Activated T-helper 9 cell treated with anti-CD3 and anti-CD28 coated beads, Interleukin-2, amount 50 U/mL, for 16 hours (primary cell): ENCODE measurements at places on chromosomes 12 and 14.
A peak's percentile ranks its signal among the peaks of the same experiment; 100 is the strongest.

- no peak for DNase-seq
Observed at GRCh38 chr14:73261075-73261474, 23.8 kb downstream of the PAPLN start.

- peak; percentile 15 for DNase-seq
Observed at GRCh38 chr12:38905480-38906351, at the start of gene CPNE8. Gene CPNE8 (minus strand): TSS chr12:38905591. CDS start chr12:38905534, 57 bp downstream.

DNA sequence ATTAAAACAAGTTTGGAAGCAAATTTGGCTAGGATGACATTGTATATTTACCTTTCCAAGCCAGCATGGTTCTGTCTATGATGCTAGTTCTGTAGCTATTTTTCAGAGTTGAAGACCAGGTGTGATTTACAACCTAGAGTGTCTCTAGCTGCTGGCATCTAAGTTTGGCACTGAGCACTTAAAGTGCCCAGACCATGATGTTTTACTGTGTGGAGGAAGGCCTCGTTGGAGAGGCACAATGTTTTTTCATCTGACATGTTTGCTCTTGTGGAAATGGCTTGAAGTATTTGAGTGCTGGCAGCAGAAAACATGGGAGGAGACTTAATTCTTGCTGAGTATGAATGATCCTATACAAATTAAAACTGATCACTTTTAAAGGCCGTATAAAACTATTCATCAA lies 13.0 kb upstream of the C12orf71 start:
- no peak for DNase-seq

GRCh38 chr14:77561881-77562280 lies 54.6 kb downstream of the SPTLC2 start:
- DNase-seq: no peak

- peak; percentile 48 for DNase-seq
Observed at GRCh38 chr12:12334367-12335040, 15.5 kb downstream of the MANSC1 start.

DNA sequence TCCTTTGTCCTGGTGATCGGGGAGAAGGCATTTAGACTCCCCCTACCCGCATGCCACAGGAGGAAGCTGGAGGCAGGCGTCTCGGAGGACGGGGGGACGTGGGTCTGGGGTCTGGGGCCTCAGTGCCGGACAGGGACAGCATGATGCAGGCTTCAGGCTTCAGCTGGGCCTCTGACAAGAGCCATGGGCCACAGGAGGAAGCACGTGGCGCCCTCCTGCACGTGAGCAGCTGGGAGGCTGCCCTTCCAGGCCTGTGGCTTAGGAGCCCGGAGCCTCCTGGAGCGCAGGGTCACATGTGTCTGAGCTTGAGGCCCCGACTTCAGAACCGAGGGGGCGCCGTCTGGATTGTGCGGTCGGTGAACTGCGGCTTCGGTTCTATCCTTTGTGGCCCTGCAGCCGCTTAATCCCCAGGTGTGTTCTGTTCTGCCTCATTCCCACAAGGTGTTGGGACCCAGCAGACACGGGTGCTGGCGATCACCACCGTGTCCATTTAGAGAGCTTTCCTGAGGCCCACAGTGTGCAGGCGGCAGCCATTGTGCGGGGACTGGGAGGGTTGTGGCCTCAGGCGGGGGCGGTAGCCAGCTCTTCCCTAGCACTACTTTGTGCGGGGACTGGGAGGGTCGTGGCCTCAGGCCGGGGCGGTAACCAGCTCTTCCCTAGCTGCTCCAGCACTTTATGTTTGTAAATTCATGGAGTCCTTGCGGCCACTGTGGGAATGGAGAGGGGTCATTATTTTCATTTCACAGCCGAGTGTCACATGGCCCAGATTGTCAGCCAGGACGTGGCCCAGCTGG lies 150.2 kb downstream of the ADGRD1 start:
- DNase-seq: no peak

GRCh38 chr12:132710043-132710404 lies 618 bp upstream of the PGAM5 start:
- DNase-seq: no peak

GRCh38 chr12:13924286-13924685 lies 57.1 kb downstream of the GRIN2B start:
- no peak for DNase-seq

DNA sequence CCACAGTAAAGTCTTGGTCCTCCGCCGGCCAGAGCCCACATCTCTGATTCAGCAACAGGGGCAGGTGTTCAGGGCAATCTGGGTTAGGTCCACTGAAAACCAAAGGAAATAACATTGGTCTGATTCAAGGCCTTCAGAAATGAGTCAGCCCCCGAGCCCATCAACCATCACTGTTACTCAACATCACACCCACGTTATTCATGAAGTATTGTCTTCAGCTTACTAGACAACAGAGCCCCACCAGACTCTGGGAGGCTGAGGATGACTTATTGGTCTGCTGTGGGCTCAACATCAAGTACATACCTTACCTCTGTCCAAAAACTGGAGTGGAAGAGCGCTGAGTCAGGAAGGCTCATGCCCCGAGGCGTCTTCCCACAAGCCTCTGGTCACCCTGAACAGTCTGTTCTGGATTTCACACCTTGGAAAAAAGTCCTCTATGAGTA lies 97.5 kb downstream of the ZFP36L1 start:
- peak; percentile 12 for DNase-seq

DNA sequence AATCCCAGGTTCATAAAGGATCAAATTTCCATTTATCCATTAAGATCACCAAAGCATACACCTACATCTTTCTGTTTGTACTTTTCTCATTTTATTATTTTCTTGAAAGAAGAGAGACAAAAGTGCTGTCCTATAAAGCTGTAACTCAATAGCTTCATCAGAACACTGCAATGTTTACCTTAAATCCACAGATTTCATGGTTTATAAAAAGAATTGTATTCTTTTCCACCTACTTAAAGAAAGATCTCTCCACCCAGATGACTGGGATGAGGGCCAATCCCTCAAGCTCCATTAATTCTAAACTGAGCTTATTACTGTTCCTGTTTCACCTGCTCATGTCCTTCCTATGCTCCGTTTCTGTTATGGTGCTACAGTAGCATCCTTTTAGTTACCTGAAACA lies 470.6 kb downstream of the BCAT1 start:
- no peak for DNase-seq

DNA sequence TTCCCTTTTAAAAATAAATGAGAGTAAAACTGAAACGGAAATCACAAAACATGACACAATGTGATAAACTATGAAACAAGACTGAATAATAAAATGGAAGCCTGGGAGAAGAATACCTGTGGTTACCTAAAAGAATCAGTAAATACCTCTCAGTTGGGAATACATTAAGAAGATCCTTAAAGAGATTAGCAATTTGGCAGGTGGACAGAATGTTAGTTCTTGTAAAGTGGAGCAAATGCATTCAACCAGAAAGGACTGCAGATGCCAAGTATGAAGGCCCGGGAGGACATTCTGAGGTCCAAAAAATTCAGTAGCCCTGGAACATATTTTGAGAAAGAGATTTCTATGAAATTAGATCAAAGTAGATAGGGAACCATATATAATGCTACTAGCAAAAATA lies 861.3 kb upstream of the SEL1L start:
- no peak for DNase-seq

DNA sequence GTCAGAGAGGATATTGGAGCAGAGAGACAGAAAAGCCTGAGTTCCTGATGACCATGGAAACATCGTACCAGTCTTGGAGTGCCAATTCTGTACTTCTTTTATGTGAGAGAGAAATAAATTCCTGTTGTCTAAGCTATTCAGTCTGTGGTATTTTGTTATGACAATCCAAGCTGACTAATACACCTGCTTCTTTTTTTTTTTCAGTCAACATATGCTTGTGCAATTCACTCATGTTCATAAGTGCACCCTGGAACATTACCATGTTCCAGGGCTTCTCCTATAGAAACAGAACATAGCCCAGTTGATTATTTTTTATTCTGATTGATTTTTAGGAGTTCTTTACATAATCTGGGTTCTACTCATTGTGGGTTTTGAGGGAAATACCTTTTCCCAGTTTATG lies 1.7 kb upstream of the CHPT1 start:
- DNase-seq: no peak

DNA sequence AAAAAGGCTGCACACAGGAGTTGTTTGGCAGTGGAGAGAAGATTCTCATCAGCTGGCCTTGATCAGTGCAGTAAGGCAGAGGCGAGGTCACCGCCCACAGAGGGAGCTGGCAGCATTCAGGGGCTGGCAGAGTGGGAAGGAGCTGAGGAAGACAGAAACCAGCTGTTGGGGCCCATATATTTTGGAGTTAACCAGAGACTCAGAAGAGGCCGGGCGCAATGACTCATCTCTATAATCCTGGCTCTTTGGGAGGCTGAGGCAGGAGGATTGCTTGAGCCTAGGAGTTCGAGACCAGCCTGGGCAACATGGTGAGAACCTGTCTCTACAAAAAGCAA lies 17.7 kb downstream of the SMCO2 start:
- no peak for DNase-seq

DNA sequence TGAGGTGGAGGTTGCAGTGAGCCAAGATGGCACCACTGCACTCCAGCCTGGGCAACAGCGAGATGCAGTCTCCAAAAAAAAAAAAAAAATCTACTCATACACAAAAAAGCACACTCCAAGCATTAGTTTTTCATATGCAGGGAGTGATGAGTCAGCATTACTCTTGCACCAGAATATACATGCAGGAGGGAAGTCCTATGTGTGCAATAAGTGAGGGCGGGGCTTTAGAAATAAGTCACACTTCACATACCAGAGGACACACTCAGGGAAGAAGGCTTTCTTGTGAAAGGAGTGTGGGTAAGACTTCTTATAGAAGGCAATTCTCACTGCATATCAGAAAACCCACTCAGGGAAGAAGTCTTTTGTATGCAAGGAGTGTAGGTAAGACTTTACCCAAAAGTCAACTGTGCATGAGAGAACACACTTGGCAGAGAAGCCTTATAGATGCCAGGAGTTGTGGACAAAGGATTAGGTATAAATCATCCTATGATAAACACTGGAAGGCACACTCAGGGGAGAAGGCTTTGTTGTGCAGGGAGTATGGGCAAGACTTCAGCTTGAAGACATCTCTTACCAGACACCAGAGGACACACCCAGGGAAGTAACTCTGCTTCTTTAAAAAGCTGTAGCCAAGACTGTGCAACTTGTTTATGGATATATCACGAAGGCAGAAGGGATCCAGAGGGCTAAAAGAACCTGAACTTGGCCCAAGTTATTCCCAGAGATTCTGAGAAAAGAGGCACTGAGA lies 50.5 kb downstream of the ATF7 start:
- no peak for DNase-seq

DNA sequence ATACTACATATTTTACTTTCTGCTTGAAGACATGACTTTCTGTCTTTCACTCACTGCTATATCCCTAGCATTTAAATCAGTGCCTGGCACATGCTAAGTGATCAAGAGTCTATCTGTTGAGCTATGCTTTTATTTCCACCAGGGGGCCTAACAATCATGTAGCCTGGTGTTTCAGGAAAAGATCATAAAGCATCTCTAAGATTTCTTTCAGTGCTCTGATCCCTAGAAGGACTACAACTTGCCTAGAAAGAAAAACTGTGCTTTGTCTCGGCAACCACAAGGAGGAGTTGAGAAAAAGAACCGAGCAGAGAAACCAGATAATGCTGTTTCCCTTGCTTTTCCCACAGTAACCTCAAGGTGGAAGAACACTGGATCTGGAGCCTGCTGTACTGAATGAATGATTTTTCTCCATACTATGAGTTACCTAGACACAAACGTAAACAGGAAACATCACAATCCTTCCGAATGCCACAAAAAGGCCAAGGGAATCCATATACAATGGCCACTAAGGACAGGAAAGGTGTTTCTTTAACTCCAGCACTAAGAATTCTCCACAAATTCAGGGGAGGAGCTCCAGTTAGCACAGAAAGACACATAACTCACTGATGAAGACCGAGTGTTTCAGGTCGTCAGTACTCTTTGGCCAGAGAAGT lies 1.2 kb downstream of the CRY1 start:
- DNase-seq: no peak

GRCh38 chr12:62003701-62004100 lies 256.5 kb upstream of the USP15 start:
- DNase-seq: no peak

GRCh38 chr12:122282061-122282460 lies 15.8 kb upstream of the VPS33A start:
- DNase-seq: no peak

- DNase-seq: no peak
Observed at GRCh38 chr12:98513379-98514322, 1.7 kb upstream of the TMPO start.

DNA sequence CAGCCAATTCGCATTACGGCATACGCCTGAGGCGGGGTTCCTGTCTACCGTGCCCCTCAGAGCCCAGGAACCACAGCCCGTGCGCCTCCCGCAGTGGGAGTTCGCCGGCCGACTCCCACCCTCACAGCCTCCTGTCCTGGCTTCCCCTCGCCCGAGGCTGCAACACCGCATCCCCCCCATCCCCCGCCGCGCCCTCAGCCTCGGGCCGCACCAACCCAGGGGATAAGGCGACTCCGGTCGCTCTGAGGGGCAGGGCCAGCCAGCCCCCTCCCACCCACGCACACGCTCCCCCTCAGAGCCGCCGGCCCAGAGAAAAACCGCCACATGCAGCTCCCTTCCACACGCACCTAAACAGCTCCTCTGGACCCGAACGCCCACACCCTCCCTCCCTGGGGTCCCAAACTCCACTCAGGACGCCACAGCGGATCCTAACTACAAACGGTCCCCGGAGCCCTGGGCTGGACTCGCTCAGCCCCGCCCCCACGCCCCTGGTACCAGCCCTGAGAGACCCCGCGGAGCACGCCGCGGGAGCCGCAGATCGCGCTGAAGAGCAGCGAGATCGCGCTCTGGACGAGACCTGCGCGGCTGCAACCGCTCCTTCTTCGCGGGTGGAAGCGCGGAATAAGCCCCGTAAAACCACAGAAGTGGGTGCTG lies at the start of gene C14orf39:
Gene C14orf39, minus strand, starts transcription at position 466 of the 654 bp plus-strand sequence. CDS start 985 bp downstream, outside the sequence.
- DNase-seq: no peak

GRCh38 chr14:30252151-30252550 lies 306.8 kb upstream of the G2E3 start:
- DNase-seq: no peak

GRCh38 chr12:44314007-44314500 lies 478.2 kb downstream of the TMEM117 start:
- no peak for DNase-seq

DNA sequence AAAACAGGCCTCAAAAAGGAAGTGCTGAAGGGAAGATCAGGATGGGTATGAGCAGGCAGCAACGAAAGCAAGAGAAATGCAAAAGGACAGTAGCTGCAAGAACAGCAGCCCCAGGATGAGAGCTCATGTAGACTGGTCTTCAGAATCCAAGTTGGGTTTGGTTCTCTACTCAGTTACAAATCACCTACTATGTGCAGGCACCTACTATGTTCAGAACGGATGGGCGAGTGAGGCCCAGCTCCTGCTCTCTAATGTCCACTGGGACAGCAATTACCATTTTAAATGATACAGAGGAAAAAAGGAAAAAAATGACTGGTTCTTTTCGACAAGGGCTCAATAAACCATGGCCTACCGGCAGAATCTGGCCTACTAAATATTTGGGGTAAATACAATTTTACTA lies 88.5 kb downstream of the RBM19 start:
- no peak for DNase-seq
